ENCODE measurements at places on chromosomes 5 and 9.

- no peak for DNase-seq
These were observed 264.9 kb upstream of the EFNA5 start for GRCh38 chr5:107935645-107936044.

GRCh38 chr9:132509928-132510874 is 72.2 kb upstream of the BARHL1 start:
- no peak for DNase-seq

GRCh38 chr5:9570876-9571275 is 25.0 kb upstream of the SEMA5A start:
- no peak for DNase-seq

DNA sequence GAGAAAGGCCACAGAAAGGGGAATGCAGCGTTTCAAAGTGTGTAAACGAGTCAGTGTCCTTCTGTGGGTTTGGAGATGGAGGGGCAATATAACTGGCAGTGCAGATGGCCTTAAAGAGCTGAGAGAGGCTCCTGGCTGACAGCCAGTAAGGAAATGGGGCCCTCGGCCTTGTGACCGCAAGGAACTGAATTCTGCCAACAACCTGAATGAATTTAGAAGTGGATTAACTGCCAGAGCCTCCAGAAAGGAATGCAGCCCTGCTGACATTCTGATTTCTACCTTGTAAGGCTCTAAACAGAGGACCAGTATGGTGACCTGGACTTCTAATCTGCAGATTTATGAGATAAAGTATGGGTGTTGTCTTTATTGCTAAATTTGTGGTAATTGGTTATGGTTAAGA is 17.5 kb upstream of the NREP start:
- DNase-seq: no peak

DNA sequence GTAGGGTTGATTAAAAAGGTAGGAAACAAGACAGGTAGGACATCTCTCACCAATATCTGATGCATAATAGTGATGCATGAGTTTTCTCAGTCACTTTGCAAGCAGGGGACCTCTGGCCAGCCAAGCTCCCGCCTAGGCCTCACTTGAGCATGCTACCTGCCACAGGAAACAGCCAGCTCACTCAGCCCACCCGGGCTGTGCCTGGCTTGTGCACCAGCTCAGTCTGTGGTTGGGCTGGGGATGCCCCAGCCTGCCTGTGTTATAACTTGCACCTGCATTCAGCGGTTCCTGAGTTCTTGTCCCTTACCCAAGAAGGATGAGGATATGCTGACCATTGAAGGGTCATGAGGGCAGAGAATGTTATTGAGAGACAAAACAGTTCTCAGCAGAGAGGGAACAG is 172.8 kb upstream of the PLCXD3 start:
- no peak for DNase-seq

All from NCI-H2081 treated with DMSO at 0.1 percent for 48 hours (cell line).